Left kidney (tissue), 8 donors: ENCODE measurements at places on chromosomes 1 and 21. TPM values are rescaled to one million over a fixed set of nuclear protein-coding genes. Genes with fewer than 3 reads are reported as not detected.

The SNRPE gene
- 275 TPM for polyA plus RNA-seq

The LRRC38 gene
- not detected for polyA plus RNA-seq

GRCh38 chr1:201636510-201636971 is 97.6 kb downstream of the NAV1 start:
- no peak for DNase-seq

DNA sequence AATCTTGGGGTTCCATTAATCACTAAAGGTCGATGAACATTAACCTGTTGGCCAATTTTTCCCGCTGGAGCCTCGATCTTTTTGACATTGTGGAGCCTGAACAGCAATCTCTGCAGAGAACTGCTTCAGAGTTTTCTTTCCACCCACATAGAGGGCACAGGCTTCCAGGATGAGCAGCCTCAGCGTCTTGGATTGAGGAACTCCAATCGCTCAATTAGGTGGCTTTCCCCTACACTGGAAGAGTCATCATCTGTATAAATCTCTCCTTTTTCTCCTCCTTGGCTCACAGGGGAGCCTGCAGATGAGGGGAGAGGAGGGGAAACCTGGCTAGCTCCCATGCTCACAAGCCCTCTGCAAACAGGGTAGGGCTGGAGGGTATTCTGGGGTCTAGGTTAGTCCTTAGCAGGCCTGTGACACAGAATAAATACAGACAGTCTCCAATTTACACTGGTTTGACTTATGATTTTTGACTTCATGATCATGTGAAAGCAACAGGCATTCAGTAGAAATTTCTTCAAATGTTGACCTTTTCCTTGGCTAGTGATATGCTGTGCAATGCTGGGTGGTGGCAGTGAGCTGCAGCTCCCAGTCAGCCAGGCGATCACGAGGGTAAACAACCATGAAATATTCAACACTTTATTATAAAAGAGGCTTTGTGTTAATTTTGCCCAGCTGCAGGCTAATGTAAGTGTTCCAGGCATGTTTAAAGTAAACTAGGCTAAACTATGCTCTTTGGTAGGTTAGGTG is 80.8 kb downstream of the PGBD5 start:
- no peak for DNase-seq

DNA sequence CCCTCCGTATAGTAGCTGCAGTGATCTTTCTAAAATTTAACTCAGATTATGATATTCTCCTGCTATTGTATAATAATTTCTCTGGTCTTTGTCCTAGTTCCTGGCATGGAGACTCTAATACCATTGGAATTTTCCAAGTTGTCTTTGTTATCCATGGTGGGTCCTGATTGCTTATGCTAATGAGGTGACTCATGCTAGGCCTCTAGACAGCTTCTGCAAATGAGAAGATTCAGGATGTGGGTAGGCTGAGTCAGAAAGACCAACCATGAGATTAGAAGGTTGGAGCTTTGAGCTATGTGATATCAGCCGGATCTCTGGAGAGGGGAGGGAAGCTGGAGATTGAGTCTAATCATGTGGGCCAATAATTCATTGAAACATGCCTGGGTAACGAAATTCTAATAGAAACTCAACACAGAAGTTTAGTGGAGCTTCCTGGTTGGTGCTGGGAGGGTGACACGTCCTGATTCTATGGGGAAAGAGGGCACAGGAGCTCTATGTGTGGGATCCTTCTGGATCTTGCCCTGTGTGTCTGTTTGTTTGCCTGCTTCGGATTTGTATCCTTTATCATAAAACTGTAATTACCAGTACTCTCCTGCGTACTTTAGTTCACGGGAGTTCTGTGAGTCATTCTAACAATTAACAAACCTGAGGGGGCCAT is 73.2 kb upstream of the CNIH3 start:
- DNase-seq, result no peak

GRCh38 chr21:29547998-29548397 is 249.3 kb downstream of the BACH1 start:
- no peak for DNase-seq

DNA sequence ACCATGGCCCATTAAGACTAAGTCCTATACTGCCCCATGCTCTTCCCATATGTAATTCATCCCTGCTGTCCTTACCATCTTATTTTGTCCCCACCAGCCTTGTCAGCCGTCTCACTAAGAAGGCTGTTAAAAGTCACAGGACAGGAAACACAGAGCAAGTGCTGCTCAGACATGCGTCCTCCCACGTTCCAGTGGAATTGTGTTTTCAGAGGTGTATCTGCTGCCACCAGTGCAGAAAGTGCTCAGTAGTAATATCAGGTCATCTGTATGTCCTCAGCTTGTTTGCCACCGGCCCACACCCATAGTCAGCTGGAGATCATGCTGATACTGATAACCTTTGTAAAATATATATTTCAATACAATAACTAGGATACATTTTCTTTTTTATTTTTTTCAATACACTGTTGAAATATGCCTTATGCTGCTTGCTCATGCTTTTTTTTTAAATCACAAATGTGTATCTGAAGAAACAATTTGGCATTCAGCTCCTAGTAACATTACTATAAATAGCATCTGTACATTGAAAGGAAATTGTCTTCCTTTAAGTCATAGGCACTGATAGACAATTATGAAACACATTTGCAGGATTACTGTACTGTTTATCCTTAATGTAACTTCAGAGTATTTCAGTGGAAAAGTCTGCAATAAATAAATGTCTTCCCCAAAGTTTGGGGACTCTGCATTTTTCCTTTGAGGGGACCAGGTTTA is 156.9 kb downstream of the EDEM3 start:
- no peak for DNase-seq

- DNase-seq, result no peak
Measured at GRCh38 chr21:15000081-15000480, 64.7 kb downstream of the NRIP1 start.

DNA sequence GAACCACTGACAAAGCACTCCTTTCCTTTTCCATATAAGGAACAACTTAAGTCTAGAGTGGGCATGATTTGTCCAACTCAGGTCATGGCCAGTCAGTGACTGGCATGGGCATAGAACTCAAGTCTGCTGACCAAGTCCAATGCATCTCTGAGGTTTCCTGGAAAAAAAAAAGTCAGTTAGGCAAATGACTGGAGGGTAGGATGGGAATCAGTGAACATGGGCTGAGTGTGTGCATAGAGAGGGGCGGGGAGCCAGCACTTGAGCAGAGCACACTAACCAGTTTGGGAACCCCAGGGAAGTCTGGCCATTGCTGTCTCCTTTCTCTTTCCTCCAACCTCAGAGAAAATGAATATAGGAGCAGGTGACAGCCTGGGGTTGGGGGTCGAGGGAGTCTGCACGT is 53.6 kb upstream of the FMOD start:
- no peak for DNase-seq

GRCh38 chr1:154557248-154557938 is 1.1 kb downstream of the UBE2Q1 start:
- DNase-seq, result no peak
